Tibial artery (tissue), 4 donors: ENCODE measurements at places on chromosomes 1 and 21.

DNA sequence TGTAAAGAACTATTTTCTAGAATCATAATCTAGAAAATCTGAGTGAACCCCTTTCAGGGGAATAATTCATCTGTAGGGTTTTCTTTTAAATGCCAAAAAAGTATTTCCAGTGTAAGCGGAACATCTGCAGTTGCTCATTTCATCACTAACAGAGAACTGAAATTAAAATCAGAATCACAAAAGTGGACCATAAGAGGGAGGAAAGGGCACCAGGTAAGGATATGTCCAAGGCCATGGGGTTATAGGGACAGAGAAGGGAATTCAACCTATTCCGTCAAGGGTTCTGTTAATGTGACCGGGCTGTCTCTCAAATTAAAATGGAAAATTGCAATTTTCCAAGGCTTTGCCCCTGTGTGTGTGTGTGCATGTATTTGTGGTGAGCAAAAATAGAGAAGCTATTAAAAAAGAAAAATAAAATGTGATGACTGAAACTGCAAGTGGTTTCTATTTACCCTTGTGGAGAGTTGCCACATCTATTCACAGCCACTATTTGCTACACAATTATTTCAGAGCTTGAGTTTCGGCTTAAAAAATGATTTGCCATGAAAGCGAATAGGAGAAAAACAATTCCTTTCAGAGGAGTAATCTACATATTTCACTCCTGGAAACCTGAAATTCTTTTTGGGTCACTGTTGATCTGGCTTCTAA lies 53.1 kb downstream of the APP start:
- H3K27ac ChIP-seq = no peak overlapping the region
- DNase-seq = no peak
- no peak overlapping the region for H3K4me3 ChIP-seq
- H3K27me3 ChIP-seq = no peaks in the 10 kb centered on the region
- no peaks in the 10 kb centered on the region for H3K36me3 ChIP-seq
- no peaks in the 10 kb centered on the region for H3K4me1 ChIP-seq

- no peak overlapping the region for H3K4me3 ChIP-seq
- H3K27me3 ChIP-seq = no peaks in the 10 kb centered on the region
- H3K36me3 ChIP-seq = no peaks in the 10 kb centered on the region
- H3K27ac ChIP-seq = peak overlapping the region; percentile 62
- peaks cover 8% of the 10 kb centered on the region for H3K4me1 ChIP-seq
- DNase-seq = peak; percentile 36
Observed at GRCh38 chr1:53145942-53146708, 3.7 kb upstream of the SLC1A7 start.

GRCh38 chr1:203486618-203487370 lies 7.2 kb upstream of the OPTC start:
- peaks cover 68% of the 10 kb centered on the region for H3K36me3 ChIP-seq
- no peak for DNase-seq
- peak overlapping the region; percentile 39 for H3K4me3 ChIP-seq
- peak overlapping the region; percentile 73 for H3K27ac ChIP-seq
- H3K4me1 ChIP-seq = no peaks in the 10 kb centered on the region
- no peaks in the 10 kb centered on the region for H3K27me3 ChIP-seq

GRCh38 chr1:115713906-115714305 lies 54.6 kb downstream of the CASQ2 start:
- H3K36me3 ChIP-seq = peaks cover under 1% of the 10 kb centered on the region
- H3K27ac ChIP-seq = no peak overlapping the region
- H3K4me1 ChIP-seq = no peaks in the 10 kb centered on the region
- no peak for DNase-seq
- H3K4me3 ChIP-seq = no peak overlapping the region
- H3K27me3 ChIP-seq = no peaks in the 10 kb centered on the region

- H3K36me3 ChIP-seq = no peaks in the 10 kb centered on the region
- DNase-seq = no peak
- peak overlapping the region; percentile 30 for H3K27ac ChIP-seq
- peak overlapping the region; percentile 34 for H3K4me3 ChIP-seq
Observed at GRCh38 chr1:196403803-196404690, 204.2 kb downstream of the KCNT2 start.

DNA sequence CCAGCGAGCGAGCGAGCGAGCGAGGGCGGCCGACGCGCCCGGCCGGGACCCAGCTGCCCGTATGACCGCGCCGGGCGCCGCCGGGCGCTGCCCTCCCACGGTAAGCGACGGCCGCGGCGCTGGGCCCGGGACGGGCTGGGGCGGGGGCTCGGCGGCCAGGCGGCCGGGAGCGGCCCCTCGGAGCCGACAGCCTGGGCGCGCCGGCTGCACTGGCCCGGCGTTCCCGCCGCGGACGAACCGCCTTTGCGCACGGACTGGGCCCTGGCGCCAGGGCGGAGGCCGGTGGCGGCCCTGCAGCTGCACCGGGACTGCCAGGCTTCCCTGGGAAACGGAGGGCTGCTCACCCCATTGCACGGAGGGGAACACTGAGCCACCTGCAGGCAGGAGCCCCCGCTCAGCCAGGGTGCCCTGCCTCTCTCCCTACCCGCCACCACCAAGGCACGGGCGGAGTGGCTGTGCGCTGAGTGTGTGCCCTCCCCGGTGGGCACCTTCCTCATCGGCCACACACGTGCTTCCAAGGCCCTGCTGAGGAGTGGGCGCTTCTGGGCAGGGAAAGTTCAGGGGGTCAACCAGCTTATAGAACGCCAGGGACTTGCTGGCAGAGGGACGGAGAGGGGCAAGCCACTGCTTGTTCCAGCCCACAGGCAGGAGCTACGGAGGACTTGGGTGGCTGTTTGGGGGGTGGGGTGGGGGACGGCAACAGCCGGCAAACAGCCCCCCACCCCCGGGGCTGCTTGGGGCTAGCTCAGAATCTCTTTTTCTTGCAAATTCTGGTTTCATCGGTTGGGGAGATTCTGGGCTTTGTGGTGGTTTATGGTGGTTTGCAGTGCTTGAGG lies 532 bp downstream of the CSF1 start:
- no peaks in the 10 kb centered on the region for H3K27me3 ChIP-seq
- peaks cover 45% of the 10 kb centered on the region for H3K4me1 ChIP-seq
- peaks cover 10% of the 10 kb centered on the region for H3K36me3 ChIP-seq
- H3K4me3 ChIP-seq = peak overlapping the region; percentile 76
- DNase-seq = peak; percentile 67
- peak overlapping the region; percentile 83 for H3K27ac ChIP-seq

GRCh38 chr1:62282909-62283755 lies 36.1 kb downstream of the KANK4 start:
- H3K36me3 ChIP-seq = no peaks in the 10 kb centered on the region
- no peak for DNase-seq
- no peak overlapping the region for H3K4me3 ChIP-seq
- peaks cover 11% of the 10 kb centered on the region for H3K4me1 ChIP-seq

GRCh38 chr21:42567214-42567555 lies 53.5 kb downstream of the SLC37A1 start:
- no peaks in the 10 kb centered on the region for H3K27me3 ChIP-seq
- no peak overlapping the region for H3K27ac ChIP-seq
- DNase-seq = peak; percentile 9
- no peaks in the 10 kb centered on the region for H3K4me1 ChIP-seq
- no peak overlapping the region for H3K4me3 ChIP-seq
- peaks cover 91% of the 10 kb centered on the region for H3K36me3 ChIP-seq

GRCh38 chr1:46557403-46557802 lies 6.0 kb upstream of the KNCN start:
- no peaks in the 10 kb centered on the region for H3K27me3 ChIP-seq
- peaks cover 41% of the 10 kb centered on the region for H3K36me3 ChIP-seq
- DNase-seq = no peak
- no peak overlapping the region for H3K4me3 ChIP-seq
- no peak overlapping the region for H3K27ac ChIP-seq

DNA sequence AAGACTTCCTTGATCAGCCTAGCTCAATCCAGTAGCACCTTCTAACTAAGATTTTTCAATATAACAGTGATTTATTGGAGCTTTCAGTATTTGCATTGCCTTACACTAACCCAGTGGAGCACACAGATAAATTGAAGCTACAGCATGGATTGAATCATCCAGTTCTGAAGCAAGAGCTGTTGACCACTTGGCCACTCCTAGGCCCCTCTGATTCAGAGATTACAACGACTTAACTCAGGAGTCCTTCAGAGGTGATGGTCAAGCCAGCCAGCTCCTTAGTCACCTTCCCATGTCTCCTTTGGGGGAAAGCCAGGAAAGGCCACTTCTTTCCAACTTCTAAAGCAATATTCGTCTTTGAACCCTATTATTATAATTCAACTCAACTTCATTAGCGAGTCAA lies 151.8 kb downstream of the TENT5C start:
- no peak overlapping the region for H3K27ac ChIP-seq
- no peak overlapping the region for H3K4me3 ChIP-seq

- H3K4me1 ChIP-seq = peaks cover 13% of the 10 kb centered on the region
- H3K36me3 ChIP-seq = no peaks in the 10 kb centered on the region
- no peak overlapping the region for H3K4me3 ChIP-seq
- no peaks in the 10 kb centered on the region for H3K27me3 ChIP-seq
Observed at GRCh38 chr1:12450090-12450755, 167.8 kb downstream of the DHRS3 start.

DNA sequence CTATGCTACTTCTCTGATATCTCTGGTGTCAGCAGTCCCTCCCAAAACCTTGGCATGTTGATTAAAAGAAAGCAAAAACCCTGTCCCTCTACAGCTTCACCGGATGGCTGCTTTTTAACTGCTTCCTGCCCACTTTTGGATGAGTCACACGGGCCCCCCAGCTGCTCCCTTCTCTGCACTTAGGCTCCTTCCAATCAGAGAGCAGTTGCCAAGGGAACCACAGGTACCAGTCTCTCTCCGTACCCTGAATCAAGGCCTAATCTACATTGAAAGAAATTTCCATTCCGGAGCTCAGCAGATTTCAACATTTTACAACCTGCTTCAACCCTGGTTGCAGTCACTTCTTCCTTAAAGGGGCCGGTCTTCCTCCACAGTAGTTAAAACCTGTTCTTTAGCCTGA lies 70.6 kb upstream of the GJB5 start:
- DNase-seq = no peak
- no peak overlapping the region for H3K4me3 ChIP-seq
- H3K27me3 ChIP-seq = peaks cover 35% of the 10 kb centered on the region
- H3K4me1 ChIP-seq = no peaks in the 10 kb centered on the region
- H3K36me3 ChIP-seq = no peaks in the 10 kb centered on the region

- H3K4me1 ChIP-seq = no peaks in the 10 kb centered on the region
- DNase-seq = no peak
- H3K36me3 ChIP-seq = no peaks in the 10 kb centered on the region
- H3K27ac ChIP-seq = peak overlapping the region; percentile 51
- peak overlapping the region; percentile 7 for H3K4me3 ChIP-seq
- no peaks in the 10 kb centered on the region for H3K27me3 ChIP-seq
Observed at GRCh38 chr21:16117851-16118590, 388.2 kb downstream of the USP25 start.

GRCh38 chr1:155179112-155180031 lies 5.7 kb downstream of the TRIM46 start:
- H3K27me3 ChIP-seq = no peaks in the 10 kb centered on the region
- DNase-seq = peak; percentile 15
- H3K4me3 ChIP-seq = no peak overlapping the region
- peaks cover 4% of the 10 kb centered on the region for H3K4me1 ChIP-seq
- no peak overlapping the region for H3K27ac ChIP-seq
- no peaks in the 10 kb centered on the region for H3K36me3 ChIP-seq

DNA sequence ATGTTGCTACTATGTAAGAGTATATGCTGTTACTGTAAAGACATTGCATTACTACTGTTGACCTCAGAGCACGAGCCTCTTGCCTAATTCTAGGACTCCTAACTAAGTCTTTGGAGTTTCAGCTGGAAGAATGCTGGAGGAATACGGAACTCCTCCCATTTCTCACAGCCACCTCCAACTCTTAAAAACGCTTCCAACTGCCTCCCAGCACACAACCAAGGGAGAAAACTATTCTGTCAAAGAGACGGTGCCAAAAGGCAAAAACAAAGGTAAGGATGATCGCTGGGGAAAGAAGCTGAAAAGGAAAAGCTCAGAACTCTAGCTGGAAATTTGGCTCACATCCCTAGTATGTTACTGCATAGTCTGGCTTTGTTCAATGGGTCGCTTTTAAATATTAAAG lies at the start of gene FMO2:
TSS of gene FMO2 (plus strand) at position 210 of the 400 bp plus-strand sequence. CDS start 414 bp downstream, outside the sequence.
- no peaks in the 10 kb centered on the region for H3K27me3 ChIP-seq
- DNase-seq = no peak
- no peaks in the 10 kb centered on the region for H3K36me3 ChIP-seq

- H3K36me3 ChIP-seq = no peaks in the 10 kb centered on the region
- no peak overlapping the region for H3K4me3 ChIP-seq
- no peaks in the 10 kb centered on the region for H3K27me3 ChIP-seq
- H3K4me1 ChIP-seq = peaks cover 4% of the 10 kb centered on the region
- no peak overlapping the region for H3K27ac ChIP-seq
Observed at GRCh38 chr21:27132266-27132665, 165.4 kb upstream of the ADAMTS5 start.

DNA sequence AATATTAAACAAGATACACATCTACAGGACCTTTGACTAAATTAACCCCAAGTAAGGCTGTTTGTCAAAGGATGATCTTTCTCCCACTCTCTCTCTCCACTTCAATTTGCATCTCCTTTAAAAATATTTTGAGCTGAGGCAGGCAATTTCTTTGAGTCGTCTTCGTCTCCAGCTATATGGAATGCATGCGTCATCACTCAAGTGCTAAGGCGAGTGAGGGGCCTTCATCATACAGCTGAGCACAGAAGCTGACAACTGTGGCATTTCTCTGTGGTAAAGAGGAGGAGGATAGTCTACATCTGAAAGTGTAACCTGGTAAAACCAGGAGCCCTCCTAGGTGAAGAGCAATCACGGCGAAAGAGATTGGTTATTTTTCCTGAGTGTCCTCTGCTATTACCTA lies 7.6 kb downstream of the EPHX4 start:
- no peak overlapping the region for H3K27ac ChIP-seq
- no peaks in the 10 kb centered on the region for H3K36me3 ChIP-seq
- H3K27me3 ChIP-seq = no peaks in the 10 kb centered on the region
- no peak overlapping the region for H3K4me3 ChIP-seq
- no peaks in the 10 kb centered on the region for H3K4me1 ChIP-seq
- no peak for DNase-seq

- no peaks in the 10 kb centered on the region for H3K27me3 ChIP-seq
- no peaks in the 10 kb centered on the region for H3K4me1 ChIP-seq
Observed at GRCh38 chr21:38244885-38245869, 11.6 kb upstream of the KCNJ15 start.

DNA sequence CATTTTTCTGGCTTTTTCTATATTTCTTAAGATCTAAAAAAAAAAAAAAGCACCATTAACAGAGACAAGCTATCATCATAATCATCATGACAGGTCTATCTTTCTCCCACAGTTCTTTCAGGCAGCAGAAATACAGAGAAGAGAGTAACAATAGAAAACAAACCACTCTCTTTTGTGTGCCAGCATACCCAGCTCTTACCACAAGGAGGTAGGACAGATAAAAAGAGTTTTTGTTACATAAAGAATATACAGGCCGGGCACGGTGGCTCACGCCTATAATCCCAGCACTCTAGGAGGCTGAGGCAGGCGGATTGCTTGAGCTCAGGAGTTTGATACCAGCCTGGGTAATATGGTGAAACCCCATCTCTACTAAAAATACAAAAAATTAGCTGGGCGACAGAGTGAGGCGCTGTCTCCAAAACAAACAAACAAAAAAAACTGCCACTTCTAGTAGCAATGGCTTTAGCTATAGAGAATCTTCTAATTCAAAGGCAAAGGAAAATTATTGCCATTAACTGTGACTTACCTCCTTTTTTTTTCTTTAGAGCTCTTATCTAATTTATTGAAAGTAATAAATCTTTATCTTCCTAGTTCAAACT lies 39.7 kb downstream of the ANKRD13C start:
- no peaks in the 10 kb centered on the region for H3K27me3 ChIP-seq
- no peak for DNase-seq
- H3K27ac ChIP-seq = no peak overlapping the region
- H3K36me3 ChIP-seq = no peaks in the 10 kb centered on the region
- no peak overlapping the region for H3K4me3 ChIP-seq
